Uterus (tissue), 4 donors: ENCODE measurements at places on chromosomes 6 and 20.

DNA sequence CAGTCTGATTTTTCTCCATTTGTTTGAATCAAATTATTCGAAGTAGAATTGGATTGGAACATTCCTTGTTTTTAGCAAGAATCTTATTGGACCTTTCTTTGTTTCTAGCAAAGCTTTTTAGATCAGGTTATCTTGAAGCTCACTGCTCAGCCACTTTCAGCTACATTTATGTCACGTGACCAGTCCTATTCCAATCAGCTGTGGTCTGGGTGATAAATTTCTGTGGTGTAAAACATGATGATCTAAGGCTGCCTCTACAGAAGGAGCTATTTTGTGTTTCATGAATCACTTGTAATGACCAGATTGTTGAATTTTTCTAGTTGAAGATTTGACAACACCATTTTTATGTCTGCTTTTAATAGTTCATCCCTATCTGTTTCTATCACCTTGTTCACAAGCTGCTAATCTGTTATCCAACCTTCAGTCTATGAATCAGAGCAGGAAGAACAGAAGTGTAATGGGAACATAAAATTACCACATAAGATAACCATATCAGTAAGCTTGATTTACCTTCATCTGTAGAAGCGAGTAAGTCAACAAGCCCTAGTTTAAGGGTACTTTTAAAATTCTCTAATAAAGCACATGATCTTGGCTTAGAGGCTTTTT is 101.0 kb upstream of the MAP3K7 start:
- H3K27me3 ChIP-seq: no peaks in the 10 kb centered on the region
- no peak overlapping the region for H3K27ac ChIP-seq
- no peaks in the 10 kb centered on the region for H3K36me3 ChIP-seq

GRCh38 chr6:68716620-68717019 is 81.5 kb downstream of the ADGRB3 start:
- no peak overlapping the region for H3K27ac ChIP-seq
- no peak overlapping the region for H3K4me3 ChIP-seq
- H3K4me1 ChIP-seq: no peaks in the 10 kb centered on the region
- DNase-seq: no peak
- H3K27me3 ChIP-seq: no peaks in the 10 kb centered on the region
- no peaks in the 10 kb centered on the region for H3K36me3 ChIP-seq

DNA sequence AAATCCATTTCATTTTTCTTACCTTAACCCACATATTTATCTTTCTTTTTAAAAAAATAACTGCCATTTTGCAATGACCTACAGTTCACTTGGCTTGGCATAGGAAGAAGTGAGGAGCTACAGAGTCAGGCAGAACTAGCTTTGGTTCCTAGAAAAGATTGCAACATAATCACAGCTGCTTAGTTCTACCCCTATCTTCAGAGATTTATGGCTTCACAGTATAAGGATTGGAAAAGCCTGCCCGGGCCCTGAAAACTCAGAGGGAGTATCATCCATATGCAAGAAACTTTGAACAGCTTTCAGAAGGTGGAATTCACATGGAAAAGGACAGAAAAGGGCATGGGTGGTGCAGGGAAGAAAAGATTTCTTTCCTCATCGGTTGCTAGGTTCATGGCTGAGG is 774.3 kb upstream of the CHD6 start:
- H3K4me1 ChIP-seq: no peaks in the 10 kb centered on the region
- H3K4me3 ChIP-seq: no peak overlapping the region
- no peaks in the 10 kb centered on the region for H3K36me3 ChIP-seq
- H3K27me3 ChIP-seq: no peaks in the 10 kb centered on the region

DNA sequence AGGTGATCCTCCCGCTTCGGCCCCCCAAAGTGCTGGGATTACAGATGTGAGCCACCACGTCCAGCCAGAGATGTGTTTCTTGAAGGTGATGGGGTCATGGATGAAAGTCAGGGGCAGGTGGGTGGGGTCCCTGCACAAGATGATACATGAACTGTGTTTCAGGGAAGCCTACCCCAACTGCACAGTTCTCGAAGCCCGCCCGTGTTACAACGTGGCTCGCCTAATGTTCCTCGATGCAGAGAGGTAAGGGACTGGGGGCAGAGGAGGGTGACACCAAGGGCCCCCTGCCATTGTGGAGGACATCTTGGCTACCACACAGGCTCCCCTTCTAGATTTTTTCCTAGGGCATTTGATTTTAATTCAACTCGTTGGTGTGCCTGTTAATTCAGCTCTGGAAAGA is 11.9 kb upstream of the CAPN11 start:
- H3K4me3 ChIP-seq: no peak overlapping the region
- H3K27me3 ChIP-seq: no peaks in the 10 kb centered on the region
- no peak for DNase-seq
- no peaks in the 10 kb centered on the region for H3K36me3 ChIP-seq

DNA sequence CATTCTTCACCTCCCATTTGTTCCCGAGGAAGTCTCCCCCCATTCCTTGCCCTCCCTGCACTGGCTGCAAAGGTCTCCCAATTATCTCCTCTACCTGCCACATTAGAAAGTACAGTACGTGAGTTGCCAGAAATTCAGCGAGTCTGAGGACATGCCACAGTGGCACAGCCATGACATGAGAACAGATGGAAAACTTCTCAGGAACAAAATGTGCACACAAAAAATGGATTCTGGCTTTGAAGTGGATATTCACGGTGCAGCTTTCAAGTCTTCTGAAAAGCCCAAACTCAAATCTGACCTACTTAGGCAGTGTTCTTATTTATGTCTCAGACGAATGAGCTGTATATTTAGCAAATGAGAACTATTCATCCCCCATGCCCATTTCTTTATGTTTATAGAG is 269.1 kb upstream of the ARID1B start:
- no peak overlapping the region for H3K4me3 ChIP-seq
- H3K4me1 ChIP-seq: no peaks in the 10 kb centered on the region
- no peak overlapping the region for H3K27ac ChIP-seq

GRCh38 chr6:26170181-26170580 is 83.0 kb downstream of the HFE start:
- H3K4me3 ChIP-seq: no peak overlapping the region
- peak overlapping the region; percentile 100 for H3K27ac ChIP-seq

GRCh38 chr6:146891615-146892265 is 293.0 kb downstream of the ADGB start:
- DNase-seq: no peak
- H3K27me3 ChIP-seq: no peaks in the 10 kb centered on the region
- no peaks in the 10 kb centered on the region for H3K36me3 ChIP-seq
- no peaks in the 10 kb centered on the region for H3K4me1 ChIP-seq
- no peak overlapping the region for H3K4me3 ChIP-seq

GRCh38 chr6:72699159-72699558 is 77.3 kb downstream of the KCNQ5 start:
- no peaks in the 10 kb centered on the region for H3K36me3 ChIP-seq
- no peaks in the 10 kb centered on the region for H3K4me1 ChIP-seq
- no peak for DNase-seq
- H3K27ac ChIP-seq: no peak overlapping the region

- DNase-seq: peak; percentile 74
- no peak overlapping the region for H3K4me3 ChIP-seq
- no peaks in the 10 kb centered on the region for H3K27me3 ChIP-seq
- no peak overlapping the region for H3K27ac ChIP-seq
- no peaks in the 10 kb centered on the region for H3K4me1 ChIP-seq
- no peaks in the 10 kb centered on the region for H3K36me3 ChIP-seq
Observed at GRCh38 chr6:166106076-166106686, 61.5 kb downstream of the TBXT start.

DNA sequence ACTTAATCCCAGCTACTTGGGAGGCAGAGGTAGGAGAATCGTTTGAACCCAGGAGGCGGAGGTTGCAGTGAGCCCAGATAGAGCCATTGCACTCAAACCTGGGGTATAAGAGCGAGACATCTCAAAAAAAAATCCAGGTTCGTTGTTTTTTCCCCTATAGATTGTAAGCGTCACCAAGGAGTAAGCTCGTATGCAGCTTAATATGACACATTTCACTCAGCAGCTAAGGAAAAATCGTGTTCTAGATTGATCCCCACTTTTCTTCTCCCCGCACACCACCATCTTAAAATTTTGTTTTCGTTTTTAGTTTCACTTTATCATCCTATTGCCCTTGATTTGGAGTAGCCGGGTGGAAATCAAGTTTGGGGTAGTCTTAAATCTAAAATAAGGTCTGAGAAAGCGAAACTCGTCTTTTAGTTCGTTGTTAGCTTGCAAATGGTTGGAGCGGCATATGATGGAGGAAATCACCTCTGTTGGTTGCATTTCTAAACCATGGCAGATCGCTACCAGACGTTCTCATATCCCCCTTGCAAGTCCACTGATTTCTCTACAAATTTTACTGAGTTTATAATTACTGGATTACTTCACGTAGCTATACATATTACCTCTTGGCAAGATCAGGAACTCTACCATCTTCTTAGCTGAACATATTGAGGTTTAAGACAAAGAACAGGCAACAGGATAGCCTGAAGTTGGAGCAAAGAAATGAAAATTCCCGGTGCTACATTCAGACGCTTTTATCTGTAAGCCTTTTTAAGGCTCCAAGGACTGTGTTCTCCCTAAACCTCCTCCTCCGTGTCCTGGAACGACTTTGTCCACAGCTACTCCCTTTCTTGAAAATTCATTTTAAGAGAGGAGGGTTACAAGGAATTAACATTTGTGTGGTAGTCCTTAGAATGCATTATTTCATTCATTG is 91.1 kb upstream of the BTN3A2 start:
- no peaks in the 10 kb centered on the region for H3K36me3 ChIP-seq
- H3K4me1 ChIP-seq: no peaks in the 10 kb centered on the region
- H3K27me3 ChIP-seq: peaks cover 6% of the 10 kb centered on the region
- H3K27ac ChIP-seq: peak overlapping the region; percentile 91
- DNase-seq: no peak
- peak overlapping the region; percentile 42 for H3K4me3 ChIP-seq

GRCh38 chr6:30862156-30862875 is 22.0 kb upstream of the DDR1 start:
- no peak overlapping the region for H3K27ac ChIP-seq
- no peaks in the 10 kb centered on the region for H3K36me3 ChIP-seq
- no peak for DNase-seq
- H3K4me3 ChIP-seq: no peak overlapping the region
- H3K4me1 ChIP-seq: no peaks in the 10 kb centered on the region
